MG63 (cell line): ENCODE measurements at places on chromosomes 7 and 10. TPM values are rescaled to one million over a fixed set of nuclear protein-coding genes. Genes with fewer than 3 reads are reported as not detected.

- DNase-seq, result no peak
These were observed 12.7 kb upstream of the DNMBP start for GRCh38 chr10:100022403-100022802.

GRCh38 chr7:12941512-12941911, 254.1 kb downstream of the ARL4A start:
- no peak for DNase-seq

DNA sequence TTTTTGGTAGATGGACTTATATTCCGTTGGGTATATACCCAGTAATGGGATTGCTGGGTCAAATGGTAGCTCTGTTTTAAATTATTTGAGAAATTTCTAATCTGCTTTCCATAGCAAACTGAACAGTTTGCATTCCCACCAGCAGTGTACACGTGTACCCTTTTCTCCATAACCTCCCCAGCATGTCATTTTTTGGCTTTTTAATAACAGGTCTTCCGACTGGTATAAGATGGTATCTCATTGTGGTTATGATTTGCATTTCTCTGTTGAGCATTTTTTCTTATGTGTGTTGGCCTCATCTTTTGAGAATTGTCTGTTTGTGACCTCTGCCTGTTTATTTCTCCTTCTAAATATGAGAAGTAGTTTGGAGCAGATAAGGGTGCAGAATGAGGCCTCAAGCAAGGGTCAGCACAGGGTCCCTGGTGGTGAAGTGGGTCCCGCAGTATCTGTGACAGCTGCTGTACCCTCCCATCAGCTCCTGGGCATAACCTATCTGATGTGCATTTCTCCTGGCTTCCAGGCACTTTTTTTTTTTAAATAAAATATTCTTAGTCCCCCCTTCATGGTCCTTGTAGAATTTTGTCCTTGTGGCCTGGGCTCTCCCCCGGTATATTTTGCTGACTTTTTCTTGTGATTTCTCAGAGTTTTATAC, 73.5 kb downstream of the PROSER2 start:
- no peak for DNase-seq

PAPOLB gene
- total RNA-seq, result 0.94 TPM in 1 of 2 replicates, not detected in the other

SPDYE8 gene
- not detected in 2 replicates for total RNA-seq
